ENCODE measurements at places on chromosomes 12 and 14.

- no peak for DNase-seq
Measured at GRCh38 chr12:44696542-44696941, 179.6 kb downstream of the NELL2 start.

DNA sequence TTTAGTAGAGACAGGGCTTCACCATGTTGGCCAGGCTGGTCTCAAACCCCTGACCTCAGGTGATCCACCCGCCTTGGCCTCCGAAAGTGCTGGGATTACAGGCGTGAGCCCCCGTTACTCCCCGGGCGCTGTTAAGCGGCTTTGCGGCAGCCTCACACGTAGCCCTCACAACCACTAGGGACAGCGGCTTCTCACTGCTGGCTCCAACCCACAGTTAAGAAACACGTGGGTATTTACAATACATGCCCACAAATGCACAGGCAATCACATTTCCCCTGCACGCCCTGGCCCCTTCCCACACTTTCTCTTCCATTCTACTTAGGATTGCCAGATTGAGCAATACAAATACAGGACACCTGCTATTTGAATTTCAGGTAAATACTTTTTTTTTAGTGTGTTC lies 37.0 kb upstream of the EIF5 start:
- no peak for DNase-seq

DNA sequence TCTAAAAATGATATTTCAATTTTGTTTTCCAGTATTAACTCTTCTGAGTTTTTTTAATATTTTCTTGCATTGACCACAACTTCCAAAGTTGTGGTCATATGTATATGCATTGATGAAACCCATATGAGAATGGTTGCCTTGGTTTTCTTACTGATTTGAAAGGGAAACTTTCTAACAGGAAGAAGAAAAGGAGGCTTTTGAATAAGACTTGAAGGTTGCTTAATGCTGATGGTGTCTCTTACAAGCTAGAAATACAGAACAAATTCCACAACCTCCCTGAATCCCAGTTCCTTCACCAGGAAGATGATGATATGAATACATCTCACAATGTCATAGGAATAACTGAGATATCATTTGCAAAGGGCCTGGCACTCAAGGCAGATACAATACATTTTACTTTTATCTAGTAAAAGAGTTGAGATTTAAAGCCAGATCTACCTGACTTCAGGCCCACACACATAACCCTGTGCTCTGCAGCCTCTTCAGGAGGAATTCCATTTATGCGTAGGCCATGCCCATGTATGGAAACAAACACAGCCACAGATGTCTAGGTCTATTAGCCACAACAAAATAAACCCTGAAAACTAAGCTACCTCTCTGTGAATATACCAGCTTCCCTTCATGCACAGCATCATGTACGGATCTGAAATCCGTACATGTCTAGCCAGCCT lies 165.4 kb upstream of the PLEKHG7 start:
- DNase-seq, result no peak

GRCh38 chr12:111386885-111387284 lies 18.0 kb upstream of the PHETA1 start:
- DNase-seq, result no peak
